ENCODE measurements at places on chromosomes 16 and 17. TPM values are rescaled to one million over a fixed set of nuclear protein-coding genes. Genes with fewer than 3 reads are reported as not detected.

RANBP10 gene
- 11.1 TPM for polyA plus RNA-seq

CD300LB gene
- polyA plus RNA-seq = not detected

PALB2 gene
- polyA plus RNA-seq = 9.3 TPM

TXNDC17 gene
- 98.0 TPM for polyA plus RNA-seq

ARHGDIG gene
- polyA plus RNA-seq = not detected

HS3ST3A1 gene
- 2.5 TPM for polyA plus RNA-seq

DDX28 gene
- 31.5 TPM for polyA plus RNA-seq

- DNase-seq = no peak
Measured at GRCh38 chr17:77423589-77424451, 283.1 kb downstream of the SEC14L1 start.

- DNase-seq = no peak
Measured at GRCh38 chr16:72898216-72898825, 149.6 kb downstream of the ZFHX3 start.

DNA sequence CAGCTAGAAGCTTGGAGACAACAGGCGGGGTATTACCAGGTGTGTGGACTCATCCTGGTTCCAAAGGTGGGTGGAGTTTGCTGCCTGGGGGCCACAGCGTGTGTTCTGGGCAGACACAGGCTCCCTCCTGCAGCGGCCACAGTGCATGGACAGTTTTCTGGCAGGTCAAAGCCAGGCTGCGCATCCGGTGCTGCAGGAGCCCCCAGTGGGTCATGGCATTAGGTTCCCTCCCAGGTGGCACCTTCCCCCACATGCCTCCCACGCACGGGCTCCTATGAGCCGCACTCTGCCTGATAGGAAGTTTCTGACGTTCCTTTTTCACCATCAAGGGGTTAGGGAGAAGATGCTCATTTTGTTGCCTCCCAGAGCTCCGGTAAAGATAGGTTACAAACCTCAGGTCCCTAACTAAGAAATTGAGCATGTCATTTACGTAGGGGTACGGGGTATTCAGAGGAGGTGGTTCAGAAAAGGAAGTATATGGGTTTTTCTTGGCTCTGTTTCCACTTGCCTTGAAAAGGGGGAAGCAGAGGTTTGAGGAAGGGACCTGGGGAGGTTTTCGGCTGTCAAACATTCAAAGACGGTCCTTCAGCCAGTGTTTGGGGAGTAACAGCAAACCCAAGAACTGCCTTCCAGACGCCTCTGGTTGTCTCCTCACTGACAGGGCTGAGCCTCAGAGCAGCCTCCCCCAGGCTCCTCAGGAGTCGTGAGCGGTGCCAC lies 32.7 kb upstream of the NAT9 start:
- DNase-seq = no peak

DNA sequence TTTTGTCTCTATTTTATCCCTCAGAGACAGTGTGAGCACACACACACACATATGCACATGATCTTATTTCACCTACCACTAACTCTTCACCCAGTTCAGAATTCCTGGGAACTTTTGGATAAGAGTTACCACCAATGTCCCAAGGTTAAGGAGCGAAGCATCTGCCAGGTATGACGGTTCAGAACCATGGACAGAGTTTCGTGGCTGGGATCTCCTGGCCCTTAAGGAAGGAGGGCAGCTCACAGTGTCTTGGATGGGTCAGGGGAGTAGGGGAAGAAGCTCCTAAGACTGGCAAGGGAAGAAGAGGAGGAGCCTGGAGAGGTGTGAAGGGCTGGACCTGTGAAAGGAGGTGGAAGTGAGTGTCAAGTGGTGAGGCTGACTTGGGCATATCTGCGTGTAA lies 23.0 kb upstream of the TMEM132E start:
- no peak for DNase-seq

DNA sequence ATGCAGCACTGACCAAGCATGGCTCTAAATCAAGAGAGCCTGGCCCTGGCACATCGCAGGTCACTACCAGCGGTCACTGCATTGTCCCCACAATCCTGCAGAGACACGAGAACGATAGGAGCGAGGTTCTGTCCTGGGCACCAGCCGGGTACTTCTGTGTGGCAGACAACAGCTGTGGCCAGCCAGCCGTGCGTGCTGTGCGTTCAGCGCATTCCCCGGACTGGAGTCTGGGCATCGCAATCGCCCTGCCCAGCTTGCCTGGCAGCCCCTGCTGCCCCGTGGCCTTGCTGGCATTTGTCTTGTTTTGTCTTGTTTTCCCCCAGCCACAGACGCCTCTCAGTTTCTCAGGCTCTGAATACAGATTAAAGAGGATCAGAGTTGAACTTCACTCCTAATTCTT lies 33.9 kb downstream of the COTL1 start:
- no peak for DNase-seq

DNA sequence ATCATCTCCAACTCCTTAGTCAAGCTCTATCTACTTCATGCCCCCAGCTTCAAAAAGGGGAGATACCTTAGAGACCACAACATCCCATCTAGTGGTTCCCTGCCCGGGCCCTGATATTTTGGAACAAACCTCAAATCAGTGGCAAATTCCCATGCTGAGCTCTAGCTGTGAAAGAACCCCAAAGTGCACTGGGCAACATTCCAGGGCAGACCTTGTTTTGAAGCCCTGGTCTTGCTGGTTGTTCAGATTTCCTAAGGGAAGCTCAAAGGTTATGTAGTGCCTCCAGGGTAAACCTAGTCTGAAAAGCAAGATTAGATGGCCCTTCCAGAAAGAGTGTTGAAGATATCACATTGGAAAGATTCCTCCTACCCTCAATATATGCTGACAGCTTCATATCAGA lies 16.3 kb downstream of the FAM117A start:
- DNase-seq = no peak

DNA sequence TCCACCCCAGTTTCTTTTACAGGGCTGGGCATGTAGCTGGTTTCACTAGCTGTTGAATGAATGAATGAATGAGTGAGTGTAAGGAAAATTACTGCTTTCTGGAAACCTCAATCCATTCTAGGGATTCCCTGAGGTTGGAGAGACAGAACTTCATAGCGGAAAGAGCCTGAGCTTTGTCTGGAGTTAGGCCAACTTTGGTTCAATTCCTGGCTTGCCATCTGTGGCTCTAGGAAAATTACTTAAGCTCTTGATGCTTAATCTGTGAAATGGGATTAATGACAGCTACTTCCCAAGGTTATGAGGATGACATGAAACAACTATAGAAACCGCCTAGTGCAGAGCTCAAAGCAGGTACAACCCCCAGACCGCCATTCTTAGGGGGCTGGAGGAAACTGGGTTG lies 76.3 kb upstream of the AXIN2 start:
- DNase-seq = no peak

DNA sequence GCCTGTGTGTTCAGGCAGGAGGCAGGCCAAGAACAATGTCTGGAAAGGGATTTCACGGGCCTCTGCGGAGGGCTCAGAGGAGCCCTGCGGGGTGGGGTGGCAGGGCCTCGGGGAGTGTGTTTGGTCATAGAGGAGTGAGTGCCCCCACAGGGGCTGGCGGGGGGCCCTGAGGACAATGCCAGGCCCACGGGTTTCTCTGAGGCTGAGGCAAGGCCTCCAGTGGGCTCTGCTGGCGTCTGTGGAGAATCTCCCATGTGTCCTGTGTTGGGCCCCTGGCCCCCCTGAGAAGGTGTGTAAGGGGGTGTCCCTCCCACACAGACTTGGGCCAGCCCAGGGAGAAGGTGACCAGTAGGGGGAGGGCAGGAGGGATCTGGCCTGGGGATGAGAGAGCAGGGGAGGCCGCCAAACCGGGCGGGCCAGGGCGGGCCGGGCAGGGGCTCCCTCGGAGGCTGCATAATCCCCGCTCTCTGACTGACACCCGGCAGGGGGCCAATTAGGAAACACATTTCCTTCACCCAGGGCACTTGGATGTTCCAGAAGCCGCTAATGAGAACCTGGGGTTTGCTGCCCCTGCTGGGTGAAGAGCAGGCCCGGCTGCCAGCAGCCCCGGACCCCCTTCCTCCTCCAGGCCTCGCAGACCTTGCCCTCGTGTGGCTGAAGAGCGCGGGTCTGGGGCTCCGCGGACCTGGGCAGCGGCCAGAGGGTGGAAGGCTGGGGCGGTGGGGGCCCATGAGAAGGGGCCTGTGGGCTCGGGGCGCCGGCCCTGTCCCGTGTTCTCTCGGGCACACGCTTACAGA lies 204.2 kb downstream of the NTN1 start:
- no peak for DNase-seq

DNA sequence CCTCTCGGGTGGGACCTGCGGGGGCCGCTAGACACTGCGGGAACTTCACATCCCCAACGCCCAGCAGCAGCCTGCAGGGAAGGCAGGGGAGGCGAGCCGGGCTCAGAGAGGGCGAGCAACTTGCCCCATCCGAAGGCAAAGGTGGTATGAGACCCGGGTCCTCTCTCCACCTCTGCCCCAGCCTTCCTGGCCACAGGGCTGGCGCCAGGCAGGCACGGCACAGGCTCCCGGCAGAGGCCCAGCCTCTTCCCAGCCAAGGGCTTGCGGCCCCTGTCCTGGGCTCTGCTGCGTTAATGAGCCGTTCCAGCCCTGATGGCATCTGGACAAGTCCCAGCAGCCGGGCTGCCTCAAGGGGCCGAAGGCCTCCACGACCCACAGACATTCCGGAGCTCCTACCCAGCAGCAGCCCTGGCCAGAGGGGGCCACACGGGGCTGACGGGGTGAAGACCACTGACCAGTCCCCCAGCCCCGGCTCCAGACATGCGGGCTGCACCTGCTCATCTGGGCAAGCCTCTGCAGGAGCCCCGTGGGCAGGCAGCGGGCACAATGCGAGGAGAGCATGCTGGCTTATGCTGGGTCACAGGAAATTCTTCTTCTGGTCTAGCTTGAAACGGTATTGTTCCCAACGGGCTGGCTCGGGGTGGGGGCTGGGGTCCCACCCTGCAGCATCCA lies 1.2 kb upstream of the HS3ST6 start:
- DNase-seq = no peak

DNA sequence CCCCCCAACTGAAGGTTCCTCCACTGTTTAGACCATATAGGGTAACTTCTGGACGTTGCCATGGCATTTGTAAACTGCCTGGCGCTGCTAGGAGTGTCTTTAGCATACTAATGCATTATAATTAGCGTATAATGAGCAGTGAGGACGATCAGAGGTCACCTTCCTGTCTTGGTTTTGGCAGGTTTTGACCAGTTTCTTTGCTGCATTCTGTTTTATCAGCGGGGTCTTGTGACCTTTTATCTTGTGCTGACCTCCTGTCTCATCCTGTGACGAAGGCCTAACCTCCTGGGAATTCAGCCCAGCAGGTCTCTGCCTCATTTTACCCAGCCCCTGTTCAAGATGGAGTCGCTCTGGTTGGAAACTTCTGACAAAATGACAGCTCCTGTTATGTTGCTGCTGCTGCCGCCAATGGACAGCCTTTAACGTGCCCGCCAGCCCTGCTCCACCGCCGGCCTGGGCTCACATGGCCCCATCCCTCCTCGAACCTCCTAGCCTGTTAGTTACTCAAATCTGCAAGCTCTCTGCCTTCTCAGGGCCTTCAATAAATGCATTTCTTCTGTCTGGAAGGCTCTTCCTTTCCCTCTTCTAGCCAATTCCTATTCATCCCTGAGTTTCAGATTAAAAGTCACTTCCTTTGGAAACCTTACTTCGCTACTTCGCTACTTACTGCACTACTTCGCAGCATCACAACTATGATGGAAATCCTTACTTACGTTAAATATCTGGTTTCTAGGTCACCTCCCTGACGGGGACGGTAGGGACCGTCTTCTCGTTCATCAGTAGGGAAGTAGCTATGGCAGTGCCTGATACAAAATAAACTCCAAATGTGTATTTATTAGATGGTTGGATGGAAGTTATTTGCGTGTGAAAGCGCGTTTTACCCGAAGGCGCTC lies 640 bp upstream of the NAGLU start:
- DNase-seq = no peak

- no peak for DNase-seq
Measured at GRCh38 chr16:71853413-71853812, 7.6 kb downstream of the ATXN1L start.

DNA sequence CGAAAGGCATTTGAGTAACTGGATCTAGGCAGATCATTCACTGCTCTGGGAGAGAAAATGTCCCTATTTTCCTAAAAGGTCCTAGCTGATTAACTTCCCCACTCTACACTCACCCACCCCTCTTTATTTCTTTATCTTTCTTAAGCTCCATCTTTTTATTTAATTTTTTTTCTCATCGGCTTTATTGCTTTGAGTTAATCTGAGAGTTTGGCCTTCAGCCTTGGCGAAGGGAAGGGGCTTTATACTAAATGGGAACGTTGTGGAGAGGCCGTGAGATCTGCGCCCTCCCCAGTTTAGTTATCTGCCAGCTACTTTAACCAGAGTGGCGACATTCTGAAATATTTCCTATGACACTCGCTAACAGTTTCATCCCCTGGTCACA lies 882 bp upstream of the TOX3 start:
- no peak for DNase-seq

All from CD8-positive, alpha-beta memory T cell (primary cell).